Stimulated activated CD8-positive, alpha-beta memory T cell treated with anti-CD3 and anti-CD28 coated beads, Interleukin-4, amount 100 ng/mL, for 48 hours (primary cell): ENCODE measurements at places on chromosomes 12 and 14.

- DNase-seq: no peak
Observed at GRCh38 chr14:93108105-93108504, 7.6 kb downstream of the ITPK1 start.

- DNase-seq: no peak
Observed at GRCh38 chr12:130438243-130438620, 100.5 kb downstream of the PIWIL1 start.

DNA sequence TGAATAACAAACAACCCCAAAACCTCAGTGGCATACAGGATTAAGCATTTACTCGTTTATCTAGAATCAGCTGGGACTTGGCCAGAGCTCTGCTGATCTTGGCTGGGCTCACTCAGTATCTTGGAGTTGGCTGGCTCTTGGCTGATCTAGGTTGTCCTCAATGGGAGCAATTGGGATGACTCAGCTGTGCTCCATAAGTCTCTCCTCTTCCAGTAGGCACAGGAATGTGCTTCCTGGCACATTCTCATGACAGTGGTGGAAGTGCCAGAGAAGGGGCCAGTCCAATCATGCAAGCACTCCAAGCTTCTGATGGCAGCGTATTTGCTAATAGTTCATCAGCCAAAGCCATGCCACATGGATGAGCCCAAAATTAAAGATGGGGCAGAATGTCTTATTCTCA, 41.7 kb upstream of the ANO4 start:
- DNase-seq: no peak

DNA sequence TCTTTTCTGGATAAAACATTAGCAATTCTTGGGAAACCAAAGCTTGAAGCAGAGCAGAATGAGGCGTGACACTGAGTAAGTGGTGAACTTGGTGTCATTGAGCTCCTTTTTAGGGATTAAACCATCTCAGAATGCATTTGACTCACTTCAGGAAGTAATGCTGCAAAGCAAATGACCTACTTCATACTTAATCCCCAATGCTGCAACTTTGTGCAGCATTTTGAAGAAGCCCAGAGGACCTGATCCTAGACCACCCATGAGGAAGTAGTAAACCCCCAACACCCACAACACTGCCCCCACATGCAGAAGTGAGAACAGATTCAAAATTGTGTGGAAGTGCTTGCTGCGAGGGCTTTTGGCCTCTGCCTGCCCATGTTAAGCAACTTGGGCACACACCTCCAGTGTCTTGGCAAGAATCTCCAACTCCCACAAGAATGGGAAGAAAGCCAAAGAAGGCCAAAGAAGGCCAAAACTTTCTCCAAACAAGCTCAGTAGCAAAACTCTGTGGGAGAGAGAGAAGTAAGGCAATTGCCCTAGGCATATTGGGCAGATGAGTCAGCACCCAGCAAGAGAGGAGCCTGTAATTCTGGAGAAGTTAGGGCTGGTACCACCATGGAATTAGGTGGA, 69.2 kb upstream of the ETV6 start:
- no peak for DNase-seq

GRCh38 chr12:49121047-49121696, 10.0 kb downstream of the TUBA1B start:
- DNase-seq: no peak

DNA sequence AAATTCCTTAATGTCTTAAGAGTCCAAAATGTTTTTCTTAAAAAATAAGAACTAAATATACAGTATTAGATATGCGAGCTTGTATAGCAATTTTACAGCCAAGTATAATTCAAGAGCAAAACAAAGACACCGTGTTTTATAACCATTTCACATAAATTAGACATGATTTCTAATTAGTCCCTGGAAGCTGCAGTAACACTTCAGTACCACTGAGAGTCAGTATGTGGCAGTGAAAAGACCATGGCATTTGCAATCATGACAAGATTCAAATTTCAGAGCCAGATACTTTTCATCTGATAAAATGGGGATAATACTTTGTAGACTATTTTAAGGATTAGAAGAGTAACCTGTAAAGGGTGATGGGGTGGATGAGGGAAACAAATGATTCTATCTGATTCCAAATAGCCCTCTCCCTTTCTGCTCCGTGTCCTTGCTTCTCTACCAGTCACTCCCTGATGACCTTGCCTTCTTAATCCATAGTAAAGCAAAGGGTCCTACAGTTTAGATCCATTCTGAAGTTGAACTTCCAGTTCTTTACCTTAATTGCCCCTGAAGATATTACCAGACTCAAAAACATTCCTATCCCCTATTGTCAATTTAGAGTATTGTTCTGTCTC, 145.4 kb upstream of the ABCD2 start:
- DNase-seq: no peak

- no peak for DNase-seq
Observed at GRCh38 chr12:81757731-81758365, 1.3 kb downstream of the PPFIA2 start.

GRCh38 chr14:34527591-34527990, 11.9 kb downstream of the EAPP start:
- no peak for DNase-seq
